Stimulated activated CD4-positive, alpha-beta T cell treated with anti-CD3 and anti-CD28 coated beads, TNF-alpha, amount 100 ng/mL, for 4 hours (primary cell): ENCODE measurements at places on chromosomes 5 and 9.

DNA sequence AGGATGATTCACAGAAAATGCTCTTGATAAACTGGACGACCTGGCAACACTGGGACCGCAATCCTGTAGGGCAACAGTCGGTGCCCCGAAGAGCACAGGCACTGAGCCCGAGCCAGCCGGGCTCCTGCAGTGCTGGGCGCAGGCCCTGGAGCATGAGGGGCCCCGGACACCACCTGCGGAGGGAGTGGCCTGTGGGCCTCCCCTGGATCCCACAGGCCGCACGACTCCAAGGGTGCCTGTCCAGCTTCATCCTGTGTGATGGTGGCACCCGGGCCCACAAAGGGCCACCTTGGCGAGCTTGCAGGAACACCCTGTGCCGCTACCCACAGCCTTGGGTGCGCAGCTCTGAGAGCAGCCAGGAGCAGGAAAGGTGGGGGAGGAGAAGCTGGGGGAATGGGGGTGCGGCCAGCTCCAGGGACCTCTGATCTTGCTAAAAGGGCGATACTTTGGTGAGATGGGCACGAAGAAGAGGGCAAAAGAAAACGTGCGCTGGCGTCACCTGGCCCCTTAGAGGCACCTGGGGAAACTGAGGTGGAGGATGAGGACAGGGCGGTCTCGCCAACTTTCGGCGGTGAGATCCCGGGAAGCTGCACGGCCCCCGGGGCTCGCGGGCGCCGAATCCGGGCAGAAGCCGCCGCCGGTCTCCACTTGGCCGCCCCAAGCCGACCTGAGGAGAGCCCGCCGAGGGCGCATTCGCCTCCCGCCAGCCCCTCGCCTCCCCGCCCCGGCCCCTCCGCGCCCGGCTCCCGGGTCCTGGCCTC lies 722 bp downstream of the TBC1D9B start:
- no peak for DNase-seq

GRCh38 chr5:131986161-131986912 lies 25.1 kb downstream of the ACSL6 start:
- no peak for DNase-seq

DNA sequence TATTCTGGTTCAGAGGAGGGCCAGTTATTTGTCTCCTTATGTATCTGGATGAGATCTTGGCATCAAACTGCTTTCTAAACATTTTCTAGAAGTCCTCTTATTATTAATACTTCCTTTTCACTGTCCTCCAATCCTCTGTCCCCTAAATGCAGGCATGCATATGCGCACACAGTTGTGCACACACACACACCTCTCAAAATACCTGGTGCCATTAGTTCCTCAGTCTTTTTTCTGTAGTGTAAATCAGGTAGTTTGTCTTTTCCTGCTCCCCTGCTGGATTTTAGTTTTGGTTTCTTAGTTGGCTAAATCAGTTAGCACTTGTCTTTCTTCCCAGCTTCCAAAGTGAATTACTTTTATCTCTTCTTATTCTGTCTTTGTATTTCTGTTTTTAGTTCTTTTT lies 55.8 kb upstream of the LRRC70 start:
- DNase-seq, result no peak

- DNase-seq, result no peak
Observed at GRCh38 chr5:59562756-59563389, 330.7 kb downstream of the PDE4D start.

DNA sequence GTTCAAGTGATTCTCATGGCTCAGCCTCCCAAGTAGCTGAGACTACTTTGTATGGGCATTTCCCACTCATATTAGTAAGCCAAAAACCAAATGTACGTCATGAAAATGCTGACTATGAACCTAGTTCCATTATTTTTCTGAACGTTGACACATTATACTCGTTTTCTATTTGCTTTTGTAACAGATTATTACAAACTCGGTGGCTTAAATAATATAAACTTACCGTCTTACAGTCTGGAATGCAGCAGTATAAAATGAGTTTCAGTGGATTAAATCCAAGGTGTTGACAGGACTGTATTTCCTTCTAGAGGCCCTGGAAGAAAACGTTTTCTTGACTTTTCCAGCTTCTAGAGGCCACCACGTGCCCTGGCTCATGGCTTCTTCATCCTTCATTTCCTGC lies 517.0 kb downstream of the GADD45G start:
- DNase-seq, result no peak

DNA sequence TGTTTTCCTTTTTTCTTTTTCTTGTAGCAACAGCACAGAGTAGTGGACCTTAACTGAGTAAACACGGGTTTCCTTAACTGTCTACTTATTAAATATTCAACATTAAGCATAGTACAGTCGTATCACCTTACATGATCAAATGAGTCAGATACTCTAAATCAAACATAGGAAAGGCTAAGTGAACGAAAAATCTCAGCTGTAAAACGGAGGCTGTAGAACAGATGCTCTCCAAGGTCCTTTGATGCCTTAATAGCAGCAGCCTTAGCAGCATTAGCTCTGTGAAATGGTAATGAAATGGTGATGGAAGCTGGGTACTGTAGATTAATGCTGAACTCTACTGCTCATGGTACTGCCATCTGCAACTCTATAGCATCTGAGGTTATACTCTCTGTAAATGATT lies 1433.3 kb upstream of the C9orf72 start:
- no peak for DNase-seq

- DNase-seq, result no peak
Observed at GRCh38 chr9:116733010-116733641, 46.0 kb downstream of the TRIM32 start.

DNA sequence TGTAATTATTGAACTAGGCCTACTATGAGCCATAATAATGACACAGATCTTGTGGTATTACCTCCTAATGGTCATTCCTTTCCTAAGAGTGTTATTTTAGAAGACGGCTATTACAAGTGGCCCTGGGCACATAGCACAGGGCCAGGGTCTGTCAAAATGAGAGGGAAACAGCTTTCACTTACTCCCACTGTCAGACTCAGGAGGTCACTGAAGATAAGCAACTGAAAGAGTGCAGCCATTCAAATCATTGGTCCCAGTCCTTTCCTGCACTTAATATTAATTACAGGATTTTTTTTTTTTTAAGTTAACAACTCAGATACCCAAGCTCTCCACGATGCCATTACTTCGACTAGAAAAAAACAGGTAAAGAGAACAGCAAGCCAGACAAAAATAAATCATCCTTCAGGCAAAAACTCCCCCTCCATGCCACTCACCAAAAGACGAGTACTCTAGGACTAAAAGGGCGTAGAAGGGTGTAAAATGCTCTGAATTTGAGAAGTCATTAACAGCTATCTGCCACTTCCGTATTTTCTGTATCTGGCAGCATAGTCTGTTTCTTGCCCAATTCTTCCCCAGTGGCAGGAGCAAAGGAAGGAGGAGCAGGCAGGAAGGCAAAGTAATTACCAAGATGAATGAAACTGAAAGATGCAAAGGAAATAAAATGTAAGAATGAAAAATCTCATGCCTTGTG lies 87.4 kb downstream of the ZNF608 start:
- no peak for DNase-seq

GRCh38 chr5:140632366-140633020 lies 482 bp downstream of the CD14 start:
- no peak for DNase-seq

DNA sequence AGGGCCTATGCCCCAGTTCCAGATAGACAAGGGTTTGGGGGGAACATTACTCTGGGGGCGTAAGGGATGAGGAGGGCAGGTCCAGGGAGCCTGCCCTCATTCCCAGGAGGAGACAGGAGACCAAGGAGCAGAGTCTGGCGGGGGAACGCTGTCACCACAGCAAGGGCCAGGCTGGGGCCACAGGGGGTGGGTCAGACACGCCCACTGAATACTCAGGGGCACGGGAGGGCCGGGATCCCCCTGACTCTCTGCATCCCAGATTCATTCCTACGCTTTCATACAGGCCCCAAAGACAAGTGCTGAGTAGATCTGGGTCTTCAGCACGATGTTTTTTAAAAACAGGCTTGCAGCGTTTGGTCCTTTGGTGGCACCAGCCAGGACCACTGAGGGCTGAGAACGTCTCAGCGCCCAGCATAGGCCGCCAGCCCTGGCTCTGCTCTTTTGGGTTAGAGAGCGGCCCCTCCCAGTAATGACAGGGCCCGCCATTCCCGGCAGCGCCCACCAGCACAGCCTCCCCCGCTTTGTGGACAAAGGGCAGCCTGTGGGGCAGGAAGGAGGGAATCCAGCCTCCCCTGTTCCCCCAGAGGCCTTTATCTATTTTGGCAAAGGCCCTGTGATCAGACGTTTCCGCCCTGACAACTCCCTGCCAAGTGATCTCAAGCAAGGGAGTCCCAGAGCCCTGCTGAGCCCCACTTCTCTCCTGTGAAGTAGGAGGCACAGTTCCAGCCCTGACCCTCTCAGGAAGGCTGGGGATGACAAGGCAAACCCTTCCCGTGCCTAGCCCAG lies 24.9 kb downstream of the NEK6 start:
- no peak for DNase-seq

- DNase-seq, result no peak
Observed at GRCh38 chr9:93112116-93112863, 16.3 kb downstream of the CARD19 start.

DNA sequence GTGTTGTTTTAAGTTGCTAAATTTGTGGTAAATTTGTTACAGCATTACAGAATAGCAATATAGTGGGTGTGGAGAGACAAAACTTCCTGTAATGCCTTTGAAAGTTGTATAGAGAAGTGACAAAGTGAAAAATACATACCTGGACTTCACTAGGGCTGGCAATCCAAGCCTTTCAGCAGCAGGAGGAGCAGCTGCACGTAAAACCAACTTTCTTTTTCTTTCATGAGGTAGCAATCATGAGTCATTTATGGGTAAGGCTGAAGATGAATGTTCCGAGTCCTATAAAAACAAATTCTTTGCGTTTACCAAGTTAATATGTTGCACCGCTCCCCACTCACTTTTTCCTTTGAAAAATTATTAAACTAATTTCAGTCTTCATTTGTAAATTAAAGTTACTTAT lies 1138.2 kb downstream of the TAF11L14 start:
- DNase-seq, result no peak

DNA sequence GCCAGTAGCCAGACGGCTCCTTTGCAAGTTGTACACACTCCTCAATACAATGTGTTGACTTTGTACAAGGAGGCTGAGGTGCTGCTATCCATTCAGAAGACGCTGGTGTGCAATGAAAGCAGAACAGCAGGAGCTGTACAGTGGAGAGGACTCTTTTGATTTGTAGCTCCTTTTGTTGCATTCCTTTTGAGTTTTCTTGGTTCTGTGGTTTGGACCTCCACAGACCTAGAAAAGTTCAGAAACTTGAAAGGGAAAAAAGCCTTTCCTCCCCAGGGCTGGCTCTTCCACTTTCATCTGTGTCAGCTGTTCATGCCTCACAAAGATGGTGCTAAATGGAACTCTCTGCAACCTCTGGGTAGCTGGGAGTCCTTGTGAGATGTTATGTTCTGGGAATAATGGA lies 117.4 kb downstream of the MAT2B start:
- no peak for DNase-seq
